NCI-H526 (cell line): ENCODE measurements at places on chromosomes 16 and 17.

DNA sequence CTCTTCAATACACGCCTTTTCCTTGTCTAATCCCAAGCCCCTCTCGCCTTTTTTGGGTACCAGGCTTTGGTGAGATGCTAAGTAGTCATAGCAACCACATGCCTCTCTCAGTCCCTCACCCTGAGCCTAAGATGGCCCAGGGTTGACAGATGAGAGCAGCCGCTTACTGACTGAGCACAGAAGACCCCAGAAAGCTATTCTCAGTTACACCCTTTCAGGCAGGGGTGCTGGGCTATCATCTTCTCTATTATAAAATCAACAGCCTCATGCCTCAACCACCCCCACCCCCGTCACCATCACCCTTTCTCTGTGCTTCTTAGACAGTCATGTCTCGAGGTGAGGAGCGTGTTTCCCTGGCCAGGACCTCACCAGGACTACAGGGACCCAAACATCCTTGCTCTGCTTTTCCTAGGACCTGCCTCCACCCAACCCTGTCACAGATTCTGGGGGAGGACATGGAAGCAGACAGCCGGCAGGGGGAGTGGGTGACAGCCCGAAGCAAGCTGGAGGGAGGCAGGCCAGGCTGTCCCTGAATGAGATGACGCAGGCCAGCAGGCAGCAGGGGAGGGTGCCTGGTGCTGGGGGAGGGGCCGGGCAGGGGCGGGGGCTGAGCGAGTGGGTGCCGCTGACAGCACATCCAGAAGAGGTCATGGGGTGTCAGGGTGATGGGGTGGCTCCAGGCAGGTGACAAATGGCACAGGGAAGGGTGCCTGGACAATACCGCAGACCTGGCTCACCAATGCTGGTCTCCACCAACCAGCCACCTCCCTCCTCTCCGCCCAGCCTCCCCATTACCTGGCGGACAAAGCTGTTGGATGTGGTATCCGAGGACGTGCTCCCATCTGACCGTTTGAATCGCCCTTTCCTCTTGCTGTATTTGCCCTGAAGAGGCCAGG is 3.1 kb downstream of the CACNB1 start:
- DNase-seq: peak; percentile 31

DNA sequence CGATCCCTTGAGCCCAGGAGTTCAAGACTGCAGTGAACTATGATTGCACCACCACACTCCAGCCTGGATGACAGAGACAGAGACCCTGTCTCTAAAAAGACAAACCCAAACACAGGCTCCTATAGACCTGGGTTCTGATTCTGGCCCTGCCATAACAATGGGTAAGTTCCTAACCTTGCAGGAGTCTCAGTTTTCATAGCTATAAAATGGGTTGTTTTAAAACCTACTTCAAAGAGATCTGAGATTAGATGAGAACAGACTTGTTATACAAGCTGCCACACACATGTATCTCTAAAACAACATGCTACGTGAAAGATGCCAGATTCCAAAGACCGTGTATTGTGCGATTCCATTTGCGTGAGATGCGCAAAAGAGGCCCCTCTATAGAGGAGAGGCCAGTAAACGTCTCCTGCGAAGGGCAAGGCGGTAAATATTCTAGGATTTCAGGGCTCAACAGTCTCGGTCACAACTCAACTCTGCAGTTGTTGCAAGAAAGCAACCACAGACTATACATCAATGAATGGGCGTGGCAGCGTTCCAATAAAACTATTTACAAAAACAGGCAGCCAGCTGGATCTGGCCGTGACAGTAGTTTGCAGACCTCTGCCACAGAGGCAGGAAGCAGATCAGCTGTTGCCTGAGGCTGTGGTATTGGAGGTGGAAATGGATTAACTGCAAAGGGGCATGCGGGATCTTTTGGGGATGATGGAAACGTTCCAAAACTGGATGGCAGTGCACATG is 5.9 kb downstream of the CORO7 start:
- DNase-seq: no peak

GRCh38 chr16:4511441-4512082 is 27.0 kb downstream of the CDIP1 start:
- peak; percentile 72 for DNase-seq

DNA sequence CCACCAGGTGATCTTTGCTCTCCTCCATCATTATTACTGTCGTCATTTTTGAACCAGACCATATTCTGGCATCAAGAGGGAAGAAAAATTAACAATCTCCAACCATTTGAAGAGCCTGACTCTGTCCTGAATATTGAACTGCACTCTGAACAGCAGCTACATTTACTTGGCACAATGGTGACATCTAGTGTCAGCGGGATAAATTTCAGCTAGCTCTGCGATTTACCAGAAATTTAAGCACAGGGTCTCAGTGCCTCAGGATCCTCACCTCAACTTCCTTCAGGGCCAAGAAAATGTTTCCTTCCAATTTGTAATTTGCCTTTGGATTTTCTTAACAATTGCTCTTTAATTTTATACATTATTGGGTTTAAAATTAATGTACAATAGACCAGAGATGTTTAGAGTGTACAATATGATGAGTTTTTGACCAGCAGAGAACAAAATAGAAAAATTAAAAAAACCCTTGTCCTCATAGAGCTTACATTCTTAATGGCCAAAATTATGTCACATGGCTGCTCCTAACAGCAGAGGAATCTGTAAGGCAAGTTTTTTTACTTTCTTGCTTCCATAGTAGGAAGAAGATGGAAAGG is 10.7 kb upstream of the ZNF19 start:
- DNase-seq: peak; percentile 8

DNA sequence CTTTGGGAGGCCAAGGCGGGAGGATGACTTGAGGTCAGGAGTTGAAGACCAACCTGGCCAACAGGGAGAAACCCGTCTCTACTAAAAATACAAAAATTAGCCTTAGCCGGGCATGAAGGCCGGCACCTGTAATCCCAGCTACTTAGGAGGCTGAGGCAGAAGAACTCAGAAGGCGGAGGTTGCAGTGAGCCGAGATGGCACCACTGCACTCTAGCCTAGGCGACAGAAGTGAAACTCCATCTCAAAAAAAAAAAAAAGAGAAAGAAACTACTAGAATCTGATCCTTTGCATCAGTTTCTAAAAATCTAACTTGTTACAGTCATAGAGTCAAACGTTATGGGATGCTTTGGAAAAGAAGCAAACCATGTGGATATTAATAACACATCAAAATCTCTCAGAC is 1.6 kb upstream of the PECAM1 start:
- no peak for DNase-seq

DNA sequence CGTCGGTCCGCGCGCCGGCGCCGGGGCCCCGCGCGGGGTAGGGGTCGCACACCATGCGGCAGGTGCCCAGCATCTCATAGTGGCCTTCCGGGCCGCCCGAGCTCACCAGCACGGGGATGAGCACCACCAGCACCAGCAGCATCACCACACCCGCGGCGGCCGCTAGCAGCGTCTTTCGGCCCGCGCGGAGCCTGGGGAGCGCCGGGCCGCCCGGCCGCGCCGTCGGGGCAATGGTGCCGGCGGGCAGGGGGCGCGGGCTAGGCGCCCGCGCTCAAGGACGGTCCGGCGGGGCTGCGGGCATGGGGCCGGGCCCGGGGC is 237 bp downstream of the C1QL1 start:
- DNase-seq: no peak

DNA sequence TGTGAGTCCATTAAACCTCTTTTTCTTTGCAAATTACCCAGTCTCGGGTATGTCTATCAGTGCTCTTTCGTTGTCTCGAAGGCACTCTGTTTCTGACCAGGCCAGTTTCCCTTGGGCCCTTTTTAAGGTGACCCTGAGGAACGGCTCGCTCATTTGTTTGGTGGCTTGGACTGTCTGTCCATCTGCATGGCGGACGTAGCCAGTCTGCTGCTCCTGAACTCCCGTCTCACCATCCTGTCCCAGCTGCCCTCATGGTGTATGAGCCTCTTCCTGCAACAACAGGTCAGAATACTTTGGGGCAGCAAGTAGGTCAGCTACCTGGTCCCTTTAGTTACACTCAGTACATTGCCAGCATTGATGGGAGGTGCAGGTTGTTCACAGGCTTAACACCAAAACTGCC is 19.0 kb downstream of the DRC7 start:
- no peak for DNase-seq

GRCh38 chr16:84641643-84642358 is 6.5 kb upstream of the KLHL36 start:
- DNase-seq: no peak

- DNase-seq: no peak
These were observed 7.5 kb upstream of the CALB2 start for GRCh38 chr16:71350821-71351557.

DNA sequence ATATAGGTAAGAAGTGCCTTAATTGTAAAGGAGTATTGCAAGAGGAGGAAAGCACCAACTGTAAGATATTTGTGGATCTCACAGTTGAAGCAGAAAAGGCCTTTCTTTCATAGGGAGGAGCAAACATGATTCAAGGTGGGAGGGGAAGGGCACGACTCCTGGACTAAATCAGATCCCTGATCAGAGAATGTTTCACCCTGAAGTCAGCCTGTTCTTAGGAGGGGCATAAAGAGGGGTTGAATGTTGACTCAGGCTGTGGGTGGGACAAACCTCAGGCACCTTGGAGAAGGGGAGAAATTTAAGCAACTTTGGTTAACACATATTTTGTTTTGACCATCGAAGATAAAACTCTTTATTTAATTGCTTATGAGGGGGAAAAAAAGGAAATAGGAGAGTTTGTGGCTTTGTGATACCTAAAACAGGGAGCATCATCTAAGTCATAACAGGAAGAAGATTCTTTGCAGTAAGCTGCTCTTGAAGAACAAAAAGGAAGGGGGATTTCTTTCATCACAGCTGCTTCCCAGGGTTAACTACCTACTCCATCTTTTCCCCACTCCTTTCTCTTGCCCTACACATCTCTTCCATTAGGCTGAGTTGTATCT is 158.6 kb upstream of the ZNF267 start:
- DNase-seq: no peak

DNA sequence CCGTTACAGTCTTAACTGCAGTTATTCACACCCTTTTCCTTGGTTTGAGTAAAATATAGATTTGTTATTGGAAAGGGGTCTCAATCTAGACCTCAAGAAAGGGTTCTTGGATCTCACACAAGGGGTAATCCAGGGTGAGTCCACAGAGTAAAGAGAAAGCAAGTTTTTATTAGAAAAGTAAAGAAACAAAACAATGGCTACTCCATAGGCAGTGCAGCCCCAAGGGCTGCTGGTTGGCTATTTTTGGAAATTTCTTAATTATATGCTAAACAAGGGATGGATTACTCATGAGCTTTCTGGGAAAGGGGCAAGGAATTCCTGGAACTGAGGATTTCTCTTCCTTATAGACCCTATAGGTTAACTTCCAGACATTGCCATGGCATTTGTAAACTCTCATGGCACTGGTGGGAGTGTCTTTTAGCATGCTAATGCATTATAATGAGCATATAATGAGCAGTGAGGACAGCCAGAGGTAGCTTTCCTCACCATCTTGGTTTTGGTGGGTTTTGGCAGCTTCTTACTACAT is 24.5 kb upstream of the MILR1 start:
- DNase-seq: no peak

DNA sequence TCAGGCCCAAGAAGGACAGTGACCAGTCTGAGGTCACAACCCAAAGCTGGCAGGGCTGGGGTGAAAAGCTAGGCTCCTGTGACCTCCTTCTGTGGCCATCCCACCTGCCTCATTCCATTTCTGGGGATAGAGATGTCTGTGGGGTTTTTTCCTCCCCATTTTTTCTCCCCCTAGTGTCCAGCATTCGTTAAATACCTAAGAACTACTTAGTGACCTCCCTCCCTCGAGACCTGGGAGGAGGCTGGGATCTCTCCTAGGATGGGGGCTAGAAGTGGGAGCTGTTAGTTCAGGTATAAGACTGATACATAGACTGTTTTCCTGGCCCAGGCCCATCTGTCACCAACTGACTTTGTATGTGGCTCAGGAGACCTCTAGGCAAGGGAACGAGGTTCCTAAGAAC is 20.5 kb upstream of the STAC2 start:
- DNase-seq: no peak

GRCh38 chr17:47120521-47121095 is 68.5 kb downstream of the CDC27 start:
- no peak for DNase-seq

GRCh38 chr16:78916928-78917545 is 683.5 kb downstream of the MAF start:
- DNase-seq: no peak
